ENCODE measurements at places on chromosomes 16 and 17.

DNA sequence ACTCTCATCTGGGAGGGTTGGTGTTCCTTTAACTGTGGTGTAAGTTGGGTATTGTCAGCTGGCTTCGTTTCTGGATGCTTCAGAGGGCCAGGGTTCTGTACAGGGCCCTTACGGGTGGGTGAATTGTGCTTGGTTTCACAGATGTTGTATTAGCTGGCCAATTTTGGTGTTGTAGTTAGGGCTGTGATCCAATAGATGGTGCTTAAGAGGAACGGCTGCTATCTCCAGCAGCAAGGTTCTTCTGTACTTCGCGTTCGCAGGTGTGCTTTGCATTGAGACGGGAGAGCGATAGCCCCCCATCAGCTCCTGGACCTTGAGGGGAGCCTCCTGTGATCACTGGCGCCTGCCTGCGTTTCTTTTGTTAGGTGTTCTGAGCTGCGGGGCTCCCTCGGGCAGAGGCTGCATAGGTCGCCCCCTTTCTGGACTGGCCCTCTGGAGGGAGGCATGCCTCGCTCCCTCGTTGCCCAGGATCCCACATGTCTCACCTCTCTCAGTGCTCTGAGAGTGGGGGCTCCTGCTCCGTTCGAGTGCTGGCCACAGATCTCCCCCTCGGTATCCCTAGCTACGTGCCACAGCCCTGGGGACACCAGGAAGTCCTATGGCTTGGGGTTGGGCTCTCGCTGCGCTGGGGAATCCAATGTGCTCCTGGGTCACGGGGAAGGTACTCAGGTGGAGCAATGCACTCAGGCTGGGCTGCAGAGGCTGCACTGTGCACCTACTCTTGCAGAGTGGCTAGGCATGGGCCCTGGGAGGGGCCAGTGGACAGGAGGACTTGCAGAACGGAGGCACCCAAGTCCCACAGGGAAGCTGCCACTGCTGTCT lies 837 bp upstream of the PRDM7 start:
- DNase-seq = no peak

DNA sequence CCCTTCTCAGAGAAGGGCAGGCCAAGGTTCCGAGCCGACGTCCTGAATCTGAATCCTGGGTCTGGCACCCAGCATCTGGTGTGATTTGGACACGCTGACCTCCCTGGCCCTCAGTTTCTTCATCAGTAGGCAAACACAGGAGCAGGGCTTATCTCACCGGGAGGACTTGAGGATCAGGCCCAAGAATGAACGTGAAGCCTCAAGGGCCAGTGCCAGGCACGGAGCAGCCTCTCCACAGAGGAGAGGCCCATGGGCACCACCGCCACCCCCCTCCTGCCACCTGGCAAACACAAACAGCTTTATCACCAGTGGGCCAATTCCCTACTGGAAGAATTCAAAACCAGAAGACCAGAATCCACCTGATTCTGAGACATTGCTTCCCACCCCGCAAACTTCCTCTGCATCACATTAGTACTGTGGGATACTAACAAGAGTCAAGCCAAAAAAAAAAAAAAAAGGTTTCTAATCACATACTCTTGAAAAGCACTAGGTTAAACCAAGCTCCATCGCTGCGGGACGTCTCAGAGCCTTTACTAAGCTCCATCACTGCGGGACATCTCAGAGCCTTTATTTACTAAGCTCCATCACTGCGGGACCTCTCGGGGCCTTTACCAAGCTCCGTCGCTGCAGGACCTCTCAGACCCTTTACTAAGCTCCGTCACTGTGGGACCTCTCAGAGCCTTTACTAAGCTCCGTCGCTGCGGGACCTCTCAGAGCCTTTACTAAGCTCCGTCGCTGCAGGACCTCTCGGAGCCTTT lies 68.0 kb upstream of the DOC2B start:
- no peak for DNase-seq

- DNase-seq = peak; percentile 49
Observed at GRCh38 chr17:47895347-47895855, 635 bp upstream of the SP2 start.

DNA sequence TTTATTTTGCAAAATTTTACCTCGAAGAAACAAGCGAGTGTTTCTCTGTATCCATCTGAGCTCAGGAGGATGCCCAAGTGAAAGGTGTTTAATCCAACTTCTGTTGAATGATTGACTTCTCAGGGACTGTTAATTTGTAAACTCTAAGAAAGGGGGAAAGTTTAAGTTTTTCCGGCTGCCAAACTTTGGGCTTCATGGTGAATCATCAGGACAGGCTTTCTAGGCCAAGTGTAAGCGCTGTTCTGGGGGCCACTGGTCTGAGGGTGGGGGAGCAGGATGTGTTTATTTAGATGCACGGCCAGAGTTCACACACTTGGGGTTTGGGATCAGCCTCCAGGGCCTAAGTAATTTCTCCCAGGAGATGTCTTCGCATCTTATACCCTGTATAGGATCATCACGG lies 110.4 kb downstream of the PITPNC1 start:
- DNase-seq = no peak

GRCh38 chr17:79165756-79166473 lies 91.3 kb downstream of the ENGASE start:
- no peak for DNase-seq

All from T47D (cell line).